Fibroblast of the aortic adventitia (primary cell): ENCODE measurements at places on chromosomes 2 and 18. TPM values are rescaled to one million over a fixed set of nuclear protein-coding genes. Genes with fewer than 3 reads are reported as not detected.

Gene POTEI
- not detected in 2 replicates for total RNA-seq

Gene FAM161A
- 7.6 and 8.1 TPM in 2 replicates for total RNA-seq

Gene THSD7B
- total RNA-seq, result 0.36 TPM in 1 of 2 replicates, not detected in the other

GRCh38 chr2:9705196-9705595 is 74.4 kb upstream of the YWHAQ start:
- no peak for DNase-seq

GRCh38 chr2:19754907-19755306 is 146.9 kb downstream of the TTC32 start:
- DNase-seq, result peak; percentile 50

- no peak for DNase-seq
Observed at GRCh38 chr18:6843308-6843707, 113.8 kb downstream of the ARHGAP28 start.

DNA sequence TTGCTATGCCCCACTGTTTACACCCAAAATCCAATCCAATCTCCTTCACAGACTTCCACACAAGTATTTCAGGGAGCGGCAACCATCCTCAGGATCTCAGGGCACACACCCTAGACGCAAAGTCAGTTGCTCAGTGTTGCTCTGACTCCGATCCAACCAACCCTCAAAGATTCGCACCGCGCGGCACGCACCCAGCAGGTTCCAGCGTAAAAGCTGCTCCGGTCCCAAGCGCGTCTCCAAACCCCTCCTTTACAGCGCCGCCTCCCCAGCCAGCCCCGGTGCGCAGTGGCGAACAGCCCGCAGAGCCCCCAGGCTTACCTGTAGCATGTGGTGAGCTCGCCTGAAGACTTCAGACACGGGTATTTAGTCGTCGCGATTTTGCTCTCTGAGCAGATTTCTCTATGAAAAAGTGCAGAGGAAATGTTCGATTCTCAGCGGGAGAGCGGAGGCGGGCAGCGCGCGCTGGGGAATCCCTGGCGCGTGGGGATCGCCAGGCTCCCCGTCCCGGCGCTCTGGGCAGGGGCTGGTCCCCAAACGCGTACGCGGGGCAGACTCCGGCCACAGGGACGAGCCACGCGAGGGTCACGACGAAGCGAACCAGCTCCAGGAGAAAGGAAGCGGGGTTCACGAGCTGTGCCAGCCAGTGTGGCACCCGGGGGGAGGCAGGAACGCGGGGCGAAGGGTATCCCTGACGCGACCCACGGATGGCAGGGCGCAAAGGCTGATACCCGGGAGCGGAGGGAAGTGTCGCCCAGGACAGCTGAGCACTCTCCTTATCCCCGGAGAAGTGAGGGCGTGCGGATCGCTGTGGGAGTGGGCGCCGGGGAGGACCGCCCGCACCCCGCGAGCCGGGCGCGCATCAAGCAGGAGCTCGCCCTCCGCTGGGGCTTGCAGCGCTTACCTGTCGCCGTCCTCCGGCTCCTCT is 650 bp downstream of the CCBE1 start:
- peak; percentile 65 for DNase-seq

DNA sequence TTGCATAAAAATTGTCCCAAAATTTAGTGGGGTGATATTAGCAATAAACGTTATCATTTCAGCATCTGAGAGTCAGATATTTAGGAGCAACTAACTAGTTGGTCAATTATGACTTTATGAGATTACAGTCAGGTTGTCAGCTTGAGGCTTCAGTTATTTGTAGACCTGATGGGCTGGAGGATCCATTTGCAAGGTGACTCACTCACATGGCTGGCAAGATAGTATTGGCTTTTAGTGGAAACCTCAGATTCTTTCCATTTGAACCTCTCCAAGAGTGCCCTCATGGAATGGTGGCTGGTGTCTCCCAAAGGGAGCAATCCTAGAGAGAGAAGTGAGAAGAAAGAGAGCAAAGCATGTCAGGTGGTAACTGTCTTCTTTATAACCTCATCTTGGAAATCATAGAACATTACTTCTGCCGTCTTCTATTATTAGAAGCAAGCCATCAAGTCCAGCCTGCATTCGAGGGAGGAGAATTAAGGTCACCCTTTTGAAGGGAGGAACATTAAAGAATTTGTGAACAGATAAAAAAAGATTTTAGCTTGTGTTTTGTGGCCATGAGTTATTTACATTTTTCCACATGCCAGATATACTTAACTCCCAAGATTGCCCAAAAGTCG is 92.5 kb downstream of the HAUS1 start:
- DNase-seq, result no peak

DNA sequence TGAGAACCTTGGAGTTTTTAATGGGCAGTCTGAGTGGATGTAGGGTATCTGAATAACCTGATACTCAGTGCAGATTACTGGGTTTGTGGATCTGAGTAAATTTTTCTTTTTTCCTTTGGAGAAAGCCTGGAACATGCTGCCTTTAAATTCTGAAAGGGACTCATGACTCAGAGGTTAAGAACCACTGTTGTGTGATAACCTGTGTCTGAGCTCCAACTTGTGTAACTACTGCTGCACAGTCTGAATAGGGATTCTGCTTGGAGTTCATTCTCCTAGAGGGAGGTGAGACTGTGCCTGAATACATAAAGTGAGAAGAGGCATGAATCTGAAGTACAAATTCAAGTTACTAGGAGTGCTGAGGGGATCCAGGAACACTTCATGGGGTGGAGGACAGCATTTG is 36.2 kb downstream of the KDM3A start:
- DNase-seq, result peak; percentile 74

GRCh38 chr18:23668731-23669130 is 6.0 kb upstream of the ANKRD29 start:
- no peak for DNase-seq

GRCh38 chr18:27581296-27581904 is 396.3 kb upstream of the CHST9 start:
- DNase-seq, result no peak

DNA sequence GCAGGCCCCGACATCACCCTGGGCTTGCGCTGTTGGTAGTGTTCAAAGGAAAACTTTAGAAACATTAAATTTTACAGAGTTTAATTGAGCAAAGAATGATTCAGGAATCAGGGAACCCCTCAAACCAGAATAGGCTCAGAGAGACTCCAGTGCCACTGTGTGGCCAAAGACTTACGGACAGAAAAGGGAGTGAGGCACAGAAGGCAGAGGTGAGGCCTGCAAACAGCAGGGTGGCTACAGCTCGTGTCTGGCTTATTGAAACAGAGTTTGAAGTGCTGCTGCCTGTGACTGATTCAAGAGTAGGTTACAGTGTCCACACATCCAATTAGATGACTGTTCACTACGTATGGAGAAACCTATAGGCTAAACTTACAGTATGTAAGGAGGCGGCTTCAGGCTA is 2.4 kb upstream of the CTDP1 start:
- no peak for DNase-seq

DNA sequence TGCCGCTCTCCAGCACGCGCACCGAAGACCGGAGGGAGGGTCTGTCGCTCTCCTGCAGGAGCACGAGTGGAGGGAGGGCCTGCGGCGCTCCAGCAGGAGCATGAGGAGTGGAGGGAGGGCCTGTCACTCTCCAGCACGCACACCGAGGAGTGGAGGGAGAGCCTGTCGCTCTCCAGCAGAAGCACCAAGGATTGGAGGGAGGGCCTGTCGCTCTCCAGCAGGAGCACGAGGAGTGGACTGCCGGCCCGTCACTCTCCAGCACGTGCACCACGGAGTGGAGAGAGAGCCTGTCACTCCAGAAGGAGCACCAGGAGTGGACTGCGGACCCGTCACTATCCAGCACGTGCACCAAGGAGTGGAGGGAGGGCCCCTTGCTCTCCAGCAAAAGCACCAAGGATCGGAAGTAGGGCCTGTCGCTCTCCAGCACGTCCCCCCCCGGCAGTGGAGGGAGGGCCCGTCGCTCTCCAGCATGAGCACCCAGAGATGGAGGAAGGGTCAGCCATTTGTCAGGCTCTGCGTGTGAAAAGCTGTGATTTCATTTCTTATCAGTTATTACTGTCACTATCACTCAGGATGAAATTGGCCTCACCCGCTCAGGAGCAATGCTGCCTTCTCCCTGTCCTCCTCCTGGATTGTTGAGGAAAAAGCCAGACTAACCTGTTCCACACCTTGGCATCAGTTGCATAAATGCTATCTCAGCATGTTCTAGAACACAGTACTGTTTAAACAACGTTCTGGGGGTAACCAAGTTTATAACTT is 35.9 kb downstream of the ADI1 start:
- DNase-seq, result peak; percentile 71

DNA sequence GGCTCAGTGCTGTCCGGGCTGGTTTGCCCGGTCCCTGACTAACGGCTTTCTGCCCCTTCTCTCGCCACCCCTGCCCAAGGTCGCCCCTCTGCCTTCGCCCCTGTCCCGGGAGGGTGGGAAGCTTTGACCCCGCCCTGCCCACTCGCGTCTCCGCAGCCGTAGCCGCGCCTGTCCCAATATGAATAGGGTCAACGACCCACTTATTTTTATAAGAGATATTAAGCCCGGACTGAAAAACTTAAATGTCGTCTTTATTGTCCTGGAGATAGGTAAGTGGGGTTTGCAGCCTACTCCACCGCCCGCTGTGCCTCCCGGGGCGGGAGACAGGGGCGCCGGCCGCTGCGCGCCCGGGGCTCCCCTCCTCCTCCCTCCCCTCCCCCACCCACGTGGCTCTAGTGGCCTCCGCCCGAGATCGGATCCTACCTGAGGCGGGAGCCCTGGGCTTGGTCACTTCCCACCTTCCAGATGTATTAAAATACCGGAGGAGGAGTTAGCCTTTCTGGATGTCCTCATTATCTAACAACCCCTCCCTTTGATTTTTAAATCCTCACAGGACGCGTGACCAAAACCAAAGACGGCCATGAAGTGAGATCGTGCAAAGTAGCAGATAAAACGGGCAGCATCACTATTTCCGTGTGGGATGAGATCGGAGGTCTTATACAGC is 633 bp downstream of the NABP1 start:
- DNase-seq, result no peak

DNA sequence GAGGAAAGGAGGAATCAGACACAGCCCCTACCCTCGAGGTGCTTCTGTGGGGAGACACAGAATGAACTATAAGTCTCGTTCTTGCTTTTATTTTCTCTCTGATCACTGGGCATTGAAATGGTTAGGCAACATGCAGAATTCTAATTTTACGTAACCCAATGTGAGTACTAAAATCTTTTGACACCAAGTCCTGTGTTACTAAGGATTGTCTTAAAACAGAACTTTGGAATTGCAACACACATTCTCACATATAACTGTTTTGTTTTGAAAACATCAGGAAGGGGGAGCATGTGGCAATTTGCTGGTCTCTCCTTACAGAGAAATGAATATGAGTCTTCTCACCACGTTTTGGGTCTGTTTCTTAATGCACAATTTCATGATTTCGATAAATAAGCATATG is 23.6 kb upstream of the SULT1C4 start:
- no peak for DNase-seq

GRCh38 chr2:237256887-237257286 is 157.1 kb downstream of the COL6A3 start:
- peak; percentile 93 for DNase-seq

GRCh38 chr2:207727261-207727660 is 15.8 kb downstream of the CCNYL1 start:
- DNase-seq, result peak; percentile 60

DNA sequence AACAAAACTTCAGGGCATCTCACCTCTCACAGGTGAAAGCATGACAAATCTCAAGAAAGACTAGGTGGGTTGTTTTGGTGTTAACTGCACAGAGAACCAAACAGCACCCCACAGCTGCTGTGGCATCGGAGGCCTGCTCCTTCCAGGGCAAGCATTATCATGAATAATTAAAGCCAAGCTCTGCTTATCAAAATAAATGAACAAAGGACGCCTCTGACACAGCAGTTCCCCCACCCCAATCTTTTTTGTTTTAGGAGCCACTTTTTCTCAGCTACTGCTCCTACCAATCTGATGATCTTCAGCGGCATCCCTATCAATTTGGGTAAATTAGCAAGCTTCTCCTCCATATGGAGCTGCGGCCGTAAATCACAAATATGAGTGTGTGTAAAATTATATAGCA is 58.6 kb downstream of the KLF7 start:
- DNase-seq, result no peak

DNA sequence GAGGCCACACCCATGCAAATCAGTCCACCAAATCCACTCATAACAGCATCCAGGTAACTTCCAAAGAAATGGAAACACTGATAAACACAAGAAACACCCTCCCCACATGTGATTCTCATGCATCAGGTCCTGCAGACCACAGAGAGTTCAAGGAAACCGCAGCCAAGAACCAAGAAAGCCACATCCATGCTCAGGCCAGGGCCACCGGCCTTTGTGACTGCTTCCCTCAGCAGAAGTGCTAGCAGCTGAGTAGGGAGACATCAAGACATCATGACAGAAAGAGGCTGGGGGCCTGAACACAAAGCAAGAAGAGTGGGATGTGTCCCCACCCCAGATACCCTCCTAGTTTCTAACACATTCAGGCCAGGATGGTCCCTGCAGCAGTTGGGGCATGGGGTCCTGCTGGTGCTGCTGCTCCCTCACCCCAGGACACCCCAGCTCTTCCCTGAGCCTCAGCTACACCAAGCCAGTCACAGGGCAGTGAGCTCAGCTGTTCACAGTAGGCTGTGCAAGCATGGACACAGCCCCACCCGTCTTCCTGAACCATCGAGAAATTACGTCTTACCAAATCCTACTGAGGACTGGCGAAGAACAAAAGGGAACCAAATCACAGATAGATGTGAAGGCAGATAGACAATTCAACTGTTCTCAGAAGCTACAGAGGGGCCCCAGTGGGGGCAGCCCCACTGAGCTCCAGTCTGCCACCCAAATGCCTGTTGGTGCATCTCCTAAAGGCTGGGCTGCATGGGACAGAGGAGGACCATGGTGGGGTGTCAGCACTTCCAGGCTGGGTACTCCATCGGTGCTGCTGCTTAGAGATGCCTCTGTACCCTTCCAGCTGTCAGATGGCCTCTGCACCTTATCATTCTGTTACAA is 60.9 kb downstream of the HDAC4 start:
- no peak for DNase-seq

DNA sequence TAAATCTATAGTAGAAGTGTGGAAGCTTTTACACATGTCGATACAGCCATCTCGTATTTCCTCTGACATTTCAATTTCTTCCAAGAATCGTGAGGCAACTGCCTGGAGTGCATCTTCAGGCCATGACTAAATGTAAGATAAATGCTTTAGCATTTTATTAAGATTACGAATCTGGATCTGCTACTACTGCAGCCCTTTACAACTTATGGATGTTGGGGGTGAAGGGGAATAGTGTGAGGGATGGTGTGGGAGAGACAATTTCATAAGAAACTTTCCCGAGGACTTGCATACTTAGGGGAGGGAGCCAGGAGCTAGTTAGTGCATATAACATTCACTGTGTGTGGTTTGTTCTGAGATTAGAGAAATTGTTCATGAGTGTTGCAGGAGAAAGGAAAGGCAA is 204.8 kb downstream of the SLC39A10 start:
- DNase-seq, result peak; percentile 54

DNA sequence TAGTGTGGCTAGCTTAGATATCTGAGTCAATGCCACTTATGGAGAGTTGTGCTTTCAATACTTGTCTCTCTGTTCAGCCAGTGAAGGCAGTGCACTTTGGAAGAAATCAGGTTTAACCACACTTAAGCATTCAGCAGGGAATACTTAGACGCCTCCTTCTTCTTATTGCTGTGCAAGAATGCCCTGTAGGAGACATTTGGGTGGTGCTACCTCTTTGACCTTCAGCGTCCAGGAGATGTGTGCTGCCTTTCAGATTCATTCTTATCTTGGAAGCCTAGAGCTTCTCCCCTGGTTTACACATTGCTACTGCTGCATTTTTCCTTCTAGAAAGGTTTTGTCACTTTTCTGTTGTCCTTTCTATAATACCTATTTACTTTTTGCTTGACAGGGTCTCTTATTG is 350.5 kb downstream of the ARL6IP6 start:
- DNase-seq, result no peak

- DNase-seq, result no peak
Observed at GRCh38 chr2:111231532-111232252, 111.0 kb downstream of the BCL2L11 start.

- DNase-seq, result no peak
Observed at GRCh38 chr2:23401427-23402204, 16.6 kb downstream of the KLHL29 start.
